Stimulated activated CD8-positive, alpha-beta memory T cell treated with anti-CD3 and anti-CD28 coated beads, Interleukin-7, amount 100 ng/mL, for 1 hour (primary cell): ENCODE measurements at places on chromosomes 13 and 19.

- DNase-seq = peak; percentile 88
Measured at GRCh38 chr19:45506989-45507871, at the start of gene VASP. TSS of gene VASP (plus strand) at chr19:45507479. CDS start at chr19:45507772, 293 bp downstream.

DNA sequence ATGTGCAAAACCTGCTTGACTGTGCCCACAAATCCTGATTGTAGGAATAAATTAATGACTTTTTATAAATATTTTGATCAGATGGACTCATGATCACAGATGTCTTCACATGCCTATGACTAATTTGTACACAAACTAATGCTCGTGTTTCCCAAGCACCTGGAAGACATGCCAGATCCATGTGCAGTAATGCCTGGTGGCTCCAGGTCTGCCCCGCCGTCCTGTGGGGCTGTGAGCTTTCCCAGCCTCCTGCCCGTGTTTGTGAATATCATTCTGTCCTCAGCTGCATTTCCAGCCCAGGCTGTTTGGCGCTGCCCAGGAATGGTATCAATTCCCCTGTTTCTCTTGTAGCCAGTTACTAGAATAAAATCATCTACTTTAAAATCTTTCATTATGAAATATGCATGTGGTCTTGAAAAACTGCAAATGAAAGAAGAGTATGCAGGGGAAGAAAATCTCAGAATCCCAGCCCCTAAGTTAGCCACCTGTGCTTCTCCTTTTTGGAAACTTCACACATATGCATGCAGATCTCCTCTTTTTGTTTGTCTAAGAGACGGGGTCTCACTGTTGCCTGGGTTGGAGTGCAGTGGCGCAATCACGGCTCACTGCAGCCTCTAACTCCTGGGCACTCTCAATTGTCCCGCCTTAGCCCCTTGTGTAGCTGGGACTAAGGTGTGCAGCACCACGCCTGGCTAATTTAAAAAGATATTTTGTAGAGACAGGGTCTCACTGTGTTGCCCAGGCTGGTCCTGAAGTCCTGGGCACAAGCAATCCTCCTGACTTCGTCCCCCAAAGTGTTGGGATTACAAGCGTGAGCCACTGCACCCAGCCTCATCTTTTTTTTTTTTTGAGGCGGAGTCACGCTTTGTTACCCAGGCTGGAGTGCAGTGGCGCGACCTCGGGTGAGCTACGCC, 6.2 kb downstream of the RPL28 start:
- no peak for DNase-seq

DNA sequence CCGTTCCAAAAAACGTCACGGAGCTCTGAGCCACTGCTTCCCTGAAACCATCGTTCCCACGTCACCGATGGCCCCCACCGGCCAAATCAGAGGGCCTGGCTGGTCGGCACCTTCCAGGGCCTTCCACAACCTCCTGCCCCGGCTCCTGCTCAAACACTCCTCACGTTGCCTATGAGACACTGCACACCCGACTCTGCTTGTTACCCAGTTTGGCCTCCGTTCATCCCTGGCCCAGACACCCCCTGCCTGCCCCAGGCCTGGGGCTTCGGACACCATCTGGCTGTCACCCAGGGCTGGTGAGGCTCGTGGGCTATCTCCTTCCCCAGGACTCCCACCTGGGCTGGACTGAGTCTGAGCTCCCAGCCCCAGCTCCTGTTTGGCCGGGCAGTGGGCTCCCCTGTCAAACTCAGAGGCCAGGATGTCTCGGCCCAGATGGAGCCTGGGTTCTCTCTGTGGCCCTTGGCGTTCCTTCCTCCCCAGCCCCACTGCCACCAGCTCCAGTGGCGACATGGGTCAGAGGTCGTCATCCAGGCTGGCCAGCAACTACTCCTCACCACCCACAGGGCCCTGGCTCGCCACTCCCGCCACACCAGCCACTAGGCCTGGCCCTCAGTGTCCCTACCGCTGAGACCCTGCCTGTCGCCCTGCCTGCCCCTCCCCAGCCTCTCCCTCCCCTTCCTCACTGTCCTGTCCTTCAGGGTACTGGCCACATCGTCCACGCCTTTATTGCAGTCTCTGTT, 17.7 kb downstream of the CERS1 start:
- no peak for DNase-seq

- DNase-seq = no peak
Measured at GRCh38 chr13:39963612-39964011, 308.1 kb downstream of the COG6 start.

GRCh38 chr13:98916403-98916802, 61.5 kb downstream of the DOCK9 start:
- no peak for DNase-seq

GRCh38 chr13:52025475-52026245, 1.2 kb downstream of the UTP14C start:
- DNase-seq = no peak

DNA sequence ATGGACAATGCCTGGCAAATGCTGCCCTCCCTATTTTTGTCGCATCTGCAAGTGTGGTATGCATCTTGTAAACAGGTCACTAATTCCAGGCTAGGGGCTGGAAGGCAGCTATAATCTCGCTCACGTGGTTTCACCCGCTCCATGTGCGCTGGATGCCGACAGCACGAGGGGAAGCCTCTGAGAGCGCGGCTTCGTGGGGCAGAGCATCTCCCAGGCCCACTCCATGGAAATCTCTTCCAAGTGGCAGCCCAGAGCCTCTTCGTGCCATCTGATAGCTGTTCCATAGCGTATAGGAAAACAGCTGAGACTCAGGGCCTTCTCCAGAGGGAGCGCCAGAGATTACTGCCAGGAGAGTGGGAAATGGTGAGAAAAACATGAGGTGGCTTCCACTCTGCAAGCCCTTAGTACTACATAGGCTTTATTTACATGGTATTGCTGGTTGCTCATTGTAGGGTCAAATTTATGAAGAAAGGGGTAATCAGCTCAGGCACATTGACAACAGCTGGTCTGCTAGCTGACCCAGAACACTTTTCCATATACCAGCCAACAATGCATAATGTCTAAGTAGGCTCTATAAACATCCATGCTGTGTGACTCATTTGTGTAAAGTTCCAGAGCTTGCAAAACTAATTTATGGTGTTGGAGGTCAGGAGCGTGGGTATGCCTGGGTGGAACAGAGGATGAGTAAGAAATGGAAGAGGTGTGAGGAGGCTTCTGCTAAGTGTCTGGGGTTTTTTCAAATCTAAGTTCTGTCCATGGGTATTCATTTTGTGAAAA, 165.2 kb downstream of the SHISA2 start:
- no peak for DNase-seq

DNA sequence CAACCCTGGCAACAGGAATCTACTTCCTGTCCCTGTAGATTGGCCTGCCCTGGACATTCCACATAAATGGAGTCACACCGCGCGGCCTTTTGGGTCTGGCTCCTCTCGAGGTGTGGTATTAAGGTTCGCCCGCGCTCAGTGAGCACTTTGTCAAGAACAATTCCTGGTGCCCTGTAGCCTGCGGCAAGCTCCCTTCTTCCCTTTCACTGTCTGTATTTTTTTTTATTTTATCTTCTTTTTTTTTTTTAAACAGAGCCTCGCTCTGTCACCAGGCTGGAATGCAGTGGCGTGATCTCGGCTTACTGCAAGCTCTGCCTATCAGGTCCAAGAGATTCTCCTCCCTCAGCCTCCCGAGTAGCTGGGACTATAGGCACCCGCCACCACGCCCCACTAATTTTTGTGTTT, 28.3 kb downstream of the PEX11G start:
- no peak for DNase-seq

GRCh38 chr19:33699754-33700407, 78.1 kb downstream of the CHST8 start:
- DNase-seq = no peak

DNA sequence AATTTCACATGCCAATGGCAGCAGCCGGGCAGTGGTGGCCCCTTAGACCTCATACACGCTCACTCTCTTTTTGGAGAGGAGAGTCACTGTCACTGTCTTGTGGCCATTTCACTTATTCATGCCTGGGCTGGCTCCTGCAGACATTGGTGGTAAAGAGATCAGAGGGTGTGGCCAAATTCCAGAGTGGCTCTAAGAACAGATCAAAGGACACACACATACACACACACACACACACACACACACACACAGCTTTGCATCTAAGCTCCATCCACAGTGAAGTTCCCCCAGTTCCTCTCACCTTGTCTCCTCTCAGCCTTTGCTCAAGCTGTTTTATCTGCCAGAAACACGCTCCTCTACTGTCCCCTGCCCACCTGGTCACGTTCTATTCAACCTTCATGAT, 46.5 kb upstream of the KPNA3 start:
- no peak for DNase-seq

- DNase-seq = no peak
Measured at GRCh38 chr19:28977826-28978225, 235.1 kb downstream of the UQCRFS1 start.

GRCh38 chr13:110499621-110500281, 61.8 kb downstream of the RAB20 start:
- DNase-seq = no peak

DNA sequence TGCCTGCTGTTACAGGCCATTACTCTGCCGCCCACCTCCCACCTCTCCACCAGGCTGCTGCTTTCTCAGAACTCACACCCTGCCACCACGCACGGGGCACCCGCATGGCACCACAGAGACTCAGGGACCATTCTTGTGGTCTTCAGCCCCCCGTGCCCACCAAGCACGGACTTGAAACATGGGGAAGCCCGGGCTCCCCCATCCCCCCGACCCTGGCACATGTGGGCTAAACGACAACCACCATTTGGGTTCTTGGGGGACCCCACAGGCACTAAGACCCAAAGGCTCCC, 23.1 kb upstream of the TINCR start:
- DNase-seq = no peak

DNA sequence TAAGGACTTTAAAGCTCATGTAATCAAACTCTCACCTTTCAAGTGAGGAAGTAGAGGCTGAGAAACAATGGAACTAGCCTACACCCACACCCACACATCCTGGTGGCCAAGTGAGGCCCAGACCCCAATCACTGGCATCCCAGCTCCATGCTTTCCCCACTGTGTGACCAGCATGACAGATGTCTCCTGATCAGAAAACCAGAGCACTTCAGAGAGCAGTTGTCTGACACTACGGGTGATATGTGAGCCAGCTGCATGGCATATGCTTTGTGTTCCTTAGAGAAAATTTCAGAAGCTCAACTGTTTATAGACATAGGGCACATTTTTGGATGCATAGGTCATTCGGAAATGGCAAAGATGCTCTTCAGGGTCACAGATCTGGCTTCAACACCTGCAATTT, 315.2 kb downstream of the NDFIP2 start:
- no peak for DNase-seq

- no peak for DNase-seq
Measured at GRCh38 chr13:31880851-31881494, 141.6 kb downstream of the RXFP2 start.

GRCh38 chr13:46168783-46169182, 13.2 kb downstream of the LCP1 start:
- DNase-seq = no peak

DNA sequence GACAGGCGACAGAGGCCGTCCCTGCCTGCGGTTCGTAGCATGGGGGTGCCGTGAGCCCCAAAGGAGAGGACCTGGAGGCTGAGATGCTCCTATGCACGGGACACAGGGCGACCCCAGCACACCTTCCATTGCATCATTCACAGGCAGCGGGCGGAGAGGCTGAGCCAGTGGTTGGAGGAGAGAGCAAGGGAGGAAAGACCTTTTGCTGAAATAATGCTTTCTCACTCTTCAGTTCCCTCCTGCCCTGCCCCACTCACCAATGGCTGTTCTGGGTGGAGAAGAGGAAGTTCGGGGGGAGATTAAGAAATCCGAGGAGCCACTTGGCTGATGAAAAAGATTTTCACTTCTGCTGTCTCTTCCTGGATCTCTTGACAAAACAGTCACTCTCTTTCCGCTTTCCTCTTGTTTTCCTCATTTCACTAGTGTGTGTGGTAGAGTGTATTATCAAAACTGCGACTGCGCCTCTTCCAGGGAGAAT, at the start of gene NLRP12:
NLRP12 (minus strand) TSS at position 181 of the 478 bp plus-strand sequence; CDS start at position 41, 140 bp downstream.
- no peak for DNase-seq

DNA sequence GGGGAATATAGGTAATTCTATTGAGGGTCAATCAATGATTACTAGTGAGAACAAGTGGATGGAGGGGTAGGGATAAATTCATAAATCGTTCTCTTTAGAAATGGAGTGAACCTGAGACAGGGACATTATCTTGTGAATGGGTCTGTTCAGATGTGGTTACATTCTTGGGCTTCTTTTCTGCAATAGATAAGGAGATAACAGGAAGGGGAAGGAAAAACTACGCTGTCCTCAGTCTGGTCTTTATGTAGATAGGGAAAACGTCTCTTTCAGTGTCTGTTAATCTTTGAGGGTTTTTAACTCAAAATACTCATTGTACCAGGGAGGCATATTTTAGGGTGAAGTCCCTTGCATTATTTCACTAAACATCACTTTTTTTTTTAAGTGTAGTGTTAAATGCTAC, 266.7 kb upstream of the MAB21L1 start:
- no peak for DNase-seq

DNA sequence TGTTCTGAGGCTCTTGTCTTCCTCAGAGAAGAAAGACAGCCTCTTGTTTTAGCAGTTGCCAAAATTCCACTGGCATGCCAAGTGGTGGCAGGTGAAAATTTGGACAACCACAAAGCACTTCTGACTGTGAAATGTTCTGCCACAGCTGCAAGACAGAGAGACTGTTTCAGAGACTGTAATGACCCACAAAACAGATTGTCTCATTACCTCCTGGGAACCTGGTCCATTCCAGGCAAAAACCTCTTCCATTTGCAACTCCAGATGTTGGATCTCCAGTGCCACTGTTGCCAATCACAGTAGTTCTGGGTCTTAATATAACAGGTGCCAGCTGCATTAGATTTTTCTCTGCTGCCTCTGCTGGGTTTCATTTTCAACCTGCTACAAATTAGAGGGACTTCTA, 911.5 kb downstream of the UQCRFS1 start:
- DNase-seq = no peak

DNA sequence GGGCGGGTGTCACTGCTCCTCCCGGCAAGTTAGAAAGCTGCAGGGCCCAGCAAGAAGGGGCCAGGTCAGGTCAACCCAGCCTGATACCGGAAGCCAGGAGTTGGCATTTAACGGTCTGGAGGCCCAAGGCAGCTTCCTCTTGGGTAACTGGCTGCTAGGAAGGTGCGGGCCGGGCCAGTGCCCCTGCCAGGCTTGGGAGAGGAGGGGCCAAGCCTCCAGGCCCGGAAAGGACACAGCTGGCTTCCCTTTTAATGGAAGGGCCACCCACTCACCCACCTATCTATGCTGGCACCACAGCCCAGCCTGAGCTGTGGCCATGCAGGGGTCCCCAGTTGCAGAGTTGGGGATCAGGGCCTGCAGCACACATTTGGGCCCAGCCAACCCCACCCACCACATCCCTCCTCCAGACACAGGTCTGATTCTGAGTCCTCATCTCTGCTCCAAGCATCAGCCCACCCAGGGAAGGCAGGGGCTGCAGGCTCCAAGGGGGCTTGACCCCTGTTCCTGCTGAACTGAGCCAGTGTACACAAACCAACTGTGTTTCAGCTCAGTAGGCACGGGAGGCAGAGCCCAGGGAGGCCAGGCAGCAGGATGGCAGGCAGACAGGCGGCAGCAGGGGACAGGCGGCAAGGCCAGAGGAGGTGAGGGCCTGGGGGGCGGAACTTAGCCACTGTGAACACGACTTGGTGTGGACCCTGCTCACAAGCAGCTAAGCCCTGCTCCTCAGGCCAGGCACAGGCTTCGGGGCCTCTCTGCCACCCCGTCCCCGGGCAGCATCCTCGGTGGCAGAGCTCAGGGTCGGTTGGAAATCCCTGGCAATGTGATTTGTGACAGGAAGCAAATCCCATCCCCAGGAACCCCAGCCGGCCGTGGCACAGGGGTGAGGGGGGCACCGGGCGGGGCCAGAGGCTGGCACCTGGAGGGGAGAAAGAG, 40.8 kb downstream of the ZSWIM4 start:
- no peak for DNase-seq
